NCI-H2029 treated with DMSO at 0.1 percent for 48 hours (cell line): ENCODE measurements at places on chromosomes 16 and 17.

- no peak for DNase-seq
These were observed 57.3 kb downstream of the SALL1 start for GRCh38 chr16:51093726-51094280.

DNA sequence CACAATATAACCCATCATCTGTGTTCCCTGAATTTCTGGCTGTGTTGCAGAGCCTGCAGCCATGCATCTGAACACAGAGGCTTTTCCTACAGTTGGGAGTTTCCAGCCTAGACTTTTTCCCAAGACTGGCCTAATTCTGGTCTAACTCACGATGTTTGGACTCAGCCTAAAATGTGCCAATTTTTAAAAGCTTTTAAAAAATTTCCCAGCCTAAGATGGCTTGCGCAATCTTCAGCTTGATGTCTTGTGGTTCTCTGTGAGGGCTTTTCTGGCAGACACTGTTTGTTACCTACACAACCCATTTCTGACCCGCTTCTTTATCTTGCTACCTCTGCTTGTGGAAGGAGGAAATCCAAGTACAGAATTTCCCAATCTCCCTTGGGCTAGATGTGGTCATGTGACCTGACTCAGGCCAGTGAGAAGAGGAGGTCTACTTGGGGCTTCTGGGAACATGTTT lies 72.7 kb upstream of the GAS7 start:
- no peak for DNase-seq

DNA sequence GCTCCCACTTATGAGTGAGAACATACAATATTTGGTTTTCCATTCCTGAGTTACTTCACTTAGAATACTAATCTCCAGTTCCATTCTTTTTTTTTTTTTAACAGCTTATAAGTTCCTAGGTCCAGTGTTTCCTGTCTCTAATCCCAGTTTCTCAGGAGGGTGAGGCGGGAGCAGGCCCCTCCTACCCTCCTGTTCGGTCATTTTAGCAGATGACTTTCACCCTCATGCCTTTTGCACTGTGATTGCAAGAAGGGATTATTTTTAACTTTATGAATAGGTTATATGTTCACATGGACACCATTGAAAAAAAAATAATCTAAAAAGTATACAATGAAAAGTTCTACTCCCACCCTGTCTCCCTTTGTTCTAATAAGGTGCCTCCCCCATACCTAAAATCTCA lies 47.6 kb downstream of the CDH1 start:
- DNase-seq, result no peak

DNA sequence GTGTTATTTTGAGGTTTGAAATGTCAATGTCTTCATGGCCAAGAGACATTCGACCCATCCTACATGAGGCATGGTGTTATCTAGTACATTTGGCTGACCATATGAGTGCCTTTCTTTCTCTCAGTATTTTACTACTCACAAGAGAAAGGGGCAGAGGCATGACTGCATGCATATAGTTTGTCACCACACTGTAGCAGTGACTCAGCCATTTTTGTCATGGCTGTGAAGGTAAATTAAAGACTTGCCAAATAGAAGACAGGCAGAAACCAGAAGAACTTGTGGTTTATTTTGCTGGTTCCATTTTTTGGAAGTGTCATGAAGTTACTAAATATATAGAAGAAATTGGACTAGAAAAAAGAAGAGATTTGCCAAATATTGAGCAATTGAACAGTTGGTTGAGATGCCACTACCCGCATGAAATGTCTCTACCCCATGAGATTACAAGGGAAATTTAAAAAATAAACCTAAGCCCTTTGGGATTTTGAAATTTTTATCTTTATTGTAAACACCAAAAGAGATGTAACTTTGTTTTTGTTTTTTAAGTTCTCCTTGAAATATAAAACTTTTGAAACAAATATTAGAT lies 170.3 kb downstream of the CHD9 start:
- DNase-seq, result no peak

GRCh38 chr16:4101421-4102219 lies 14.6 kb downstream of the ADCY9 start:
- no peak for DNase-seq
